Stimulated activated CD4-positive, alpha-beta T cell treated with anti-CD3 and anti-CD28 coated beads, Interleukin-12 subunit alpha, Interleukin-12 subunit beta, amount 100 ng/mL, for 4 hours (primary cell): ENCODE measurements at places on chromosomes 12 and 14.

DNA sequence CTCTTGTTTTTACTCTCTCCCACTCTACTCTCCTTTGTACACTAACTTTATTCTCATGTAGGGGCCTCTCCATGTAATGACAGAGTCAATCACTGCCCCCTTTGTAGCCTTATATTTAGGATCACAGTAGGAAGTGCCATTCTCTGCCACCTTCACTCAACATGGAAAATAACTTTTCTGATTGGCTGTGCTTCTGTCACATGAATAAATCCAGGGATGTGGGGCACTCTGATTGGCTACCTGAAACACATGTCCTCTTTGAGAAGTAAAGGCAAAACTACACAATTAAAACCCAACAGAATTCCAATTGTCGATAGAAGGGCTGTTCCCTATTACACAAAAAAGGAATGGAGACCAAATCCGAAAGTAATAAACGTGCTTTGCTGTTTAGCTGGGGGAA lies at the start of gene RNASE9:
Gene RNASE9, minus strand, starts transcription at position 87 of the 400 bp plus-strand sequence.
- no peak for DNase-seq

DNA sequence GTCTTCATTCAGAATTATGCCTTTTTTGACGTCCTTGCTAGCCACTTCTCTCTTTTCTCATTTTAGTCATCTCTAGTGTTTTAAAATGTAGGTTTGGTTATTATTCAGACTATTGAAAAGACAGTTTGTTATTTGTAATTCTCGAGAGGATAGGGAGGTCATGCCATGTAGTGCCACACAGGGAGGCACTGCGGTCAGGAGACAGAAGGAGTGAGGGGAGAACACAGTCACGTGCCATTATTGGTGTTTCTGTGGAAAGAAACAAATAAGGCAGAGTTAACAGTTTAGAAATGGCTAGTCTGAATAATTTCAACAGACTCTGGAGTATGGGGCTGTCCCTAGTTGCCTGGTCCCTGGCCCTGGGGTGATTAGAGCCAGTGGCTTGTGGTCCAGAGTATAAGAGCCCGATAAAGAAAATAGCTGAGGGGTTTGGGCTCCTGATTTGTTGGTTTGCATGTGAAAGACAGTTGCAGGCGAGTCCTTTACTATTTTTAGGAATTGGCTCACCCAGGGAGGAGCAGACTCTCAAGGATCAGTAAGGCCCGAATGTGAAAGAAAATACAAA lies 278.1 kb upstream of the SEL1L start:
- no peak for DNase-seq

GRCh38 chr12:81245907-81246570 lies 168.2 kb downstream of the ACSS3 start:
- DNase-seq: no peak

GRCh38 chr12:39010406-39010805 lies 105.0 kb upstream of the CPNE8 start:
- DNase-seq: no peak

GRCh38 chr12:24608108-24608507 lies 340.8 kb downstream of the BCAT1 start:
- DNase-seq: no peak

- DNase-seq: no peak
Observed at GRCh38 chr12:132219323-132219722, 75.1 kb downstream of the NOC4L start.

DNA sequence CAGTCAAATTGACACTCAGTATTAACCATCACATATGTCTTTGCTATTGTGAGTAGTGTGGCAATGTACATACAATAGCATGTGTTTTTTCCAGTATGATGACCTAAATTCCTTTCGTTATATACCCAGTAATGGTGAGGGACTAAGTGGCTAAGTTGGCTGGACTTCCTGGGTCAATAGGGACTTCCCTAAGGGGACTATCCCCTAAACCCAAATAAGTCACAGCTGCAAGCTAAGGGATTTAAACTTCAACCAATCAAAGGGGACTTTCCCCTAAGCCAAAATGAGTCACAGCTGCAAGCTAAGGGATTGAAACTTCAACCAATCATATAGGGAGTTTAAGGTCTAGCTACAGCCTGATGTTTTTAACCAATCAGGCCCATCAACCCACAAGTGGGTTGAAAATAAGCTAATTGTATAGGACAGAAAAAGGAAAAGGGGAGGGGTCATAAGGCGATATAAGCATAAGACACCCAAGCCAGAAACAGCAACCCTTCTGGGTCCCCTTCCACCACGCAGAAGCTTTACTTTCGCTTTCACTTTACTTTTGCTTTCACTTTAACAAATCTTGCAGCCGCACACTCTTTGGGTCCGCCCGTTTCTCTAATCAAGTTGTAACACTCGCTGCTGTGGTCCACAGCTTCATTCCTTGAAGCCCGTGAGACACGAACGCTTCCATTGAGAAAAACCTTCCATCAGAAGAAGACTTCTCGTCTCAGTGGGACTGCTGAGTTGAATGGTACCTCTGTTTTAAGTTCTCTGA lies 404.4 kb downstream of the FLRT2 start:
- DNase-seq: peak; percentile 28

DNA sequence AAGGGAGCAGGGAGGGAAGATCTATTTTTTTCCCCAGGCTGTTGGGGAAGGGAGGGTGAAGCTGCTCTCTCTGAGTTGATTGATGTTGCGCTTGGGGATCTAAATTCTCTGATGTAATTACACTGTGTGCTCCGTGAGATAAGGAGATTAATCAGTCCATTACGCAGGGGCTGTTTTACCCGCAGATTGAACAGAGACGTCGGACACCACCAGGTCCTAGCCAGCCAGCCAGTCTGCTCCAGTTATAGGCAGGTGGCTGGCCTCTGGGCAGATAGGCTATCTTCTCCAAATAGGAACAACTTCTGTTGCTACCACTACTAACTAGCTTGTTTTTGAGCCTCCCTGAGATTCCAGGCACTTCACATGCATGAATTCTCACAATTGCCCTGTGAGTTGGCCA lies 91.1 kb downstream of the SRRM4 start:
- DNase-seq: no peak

GRCh38 chr12:72523754-72524153 lies 251.6 kb downstream of the TRHDE start:
- DNase-seq: no peak

DNA sequence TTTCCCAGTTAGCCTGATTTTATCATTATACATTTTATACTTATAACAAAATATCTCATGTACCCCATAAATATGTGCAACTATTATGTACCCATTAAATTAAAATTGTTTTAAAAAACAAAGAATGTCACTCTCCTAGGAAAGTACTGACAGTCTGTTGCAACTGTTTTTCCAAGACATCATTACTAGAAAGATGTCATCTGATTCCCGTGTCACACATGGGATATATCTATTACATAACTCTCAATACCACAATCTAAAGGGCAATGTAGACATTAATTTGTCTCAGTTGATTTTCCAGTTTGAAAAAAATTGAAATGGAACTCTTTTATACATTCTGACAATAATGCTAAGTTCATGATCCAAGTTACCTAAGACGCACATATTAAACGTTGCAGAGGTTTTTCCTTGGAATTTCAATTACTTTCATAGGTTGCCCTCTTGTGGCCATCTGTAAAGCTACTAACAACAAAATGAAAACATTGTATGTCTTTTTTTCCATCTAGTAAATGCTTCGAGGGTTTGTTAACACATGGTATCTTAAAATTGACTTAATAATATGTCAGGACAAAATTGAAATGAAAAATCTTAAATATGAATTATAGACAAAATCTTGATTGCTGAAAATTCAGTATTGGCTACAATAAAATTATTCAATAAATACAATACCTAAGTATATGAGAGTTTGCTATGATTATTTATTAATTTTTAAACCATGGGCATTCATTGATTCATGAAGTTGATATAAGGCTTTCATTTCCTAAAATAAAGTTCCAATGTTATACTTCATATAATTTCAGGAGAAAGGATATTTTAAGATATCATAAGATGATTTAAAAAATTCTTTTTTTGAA lies 131.6 kb downstream of the PPFIA2 start:
- DNase-seq: no peak

- no peak for DNase-seq
Observed at GRCh38 chr14:105436891-105437722, 17.5 kb downstream of the MTA1 start.

DNA sequence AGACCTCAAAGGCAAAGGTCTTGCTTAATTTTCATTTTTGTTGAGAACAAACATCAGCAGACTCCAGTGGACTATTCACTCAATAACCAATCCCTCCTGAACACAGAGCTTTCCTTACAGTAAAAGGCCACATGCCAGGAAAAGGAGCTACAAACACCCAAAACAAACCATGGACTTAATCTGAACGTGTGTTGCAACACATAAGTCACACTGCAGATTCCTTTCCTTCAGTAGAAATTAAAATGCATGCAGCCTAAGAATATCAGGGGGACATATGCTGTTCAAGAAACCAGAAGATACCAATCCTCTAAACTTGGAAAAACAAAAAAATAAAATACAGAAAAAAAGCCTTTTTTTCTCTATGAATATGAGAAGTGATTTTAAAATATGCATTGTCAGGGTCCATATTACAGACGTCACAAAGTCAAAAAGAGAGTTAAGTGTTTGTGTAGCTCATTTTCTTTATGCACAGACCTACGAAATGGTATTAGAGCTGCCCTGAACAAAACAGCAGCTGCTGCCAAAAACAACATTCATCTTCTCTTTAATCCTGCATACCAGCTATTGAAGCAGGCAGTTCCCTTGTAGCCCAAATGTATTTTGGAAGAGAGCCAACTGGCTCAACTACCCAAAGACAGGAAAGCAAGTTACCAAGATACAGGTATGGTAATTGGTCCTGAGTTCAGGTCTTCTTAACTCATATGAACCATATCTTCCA lies 26.2 kb downstream of the KITLG start:
- DNase-seq: no peak

DNA sequence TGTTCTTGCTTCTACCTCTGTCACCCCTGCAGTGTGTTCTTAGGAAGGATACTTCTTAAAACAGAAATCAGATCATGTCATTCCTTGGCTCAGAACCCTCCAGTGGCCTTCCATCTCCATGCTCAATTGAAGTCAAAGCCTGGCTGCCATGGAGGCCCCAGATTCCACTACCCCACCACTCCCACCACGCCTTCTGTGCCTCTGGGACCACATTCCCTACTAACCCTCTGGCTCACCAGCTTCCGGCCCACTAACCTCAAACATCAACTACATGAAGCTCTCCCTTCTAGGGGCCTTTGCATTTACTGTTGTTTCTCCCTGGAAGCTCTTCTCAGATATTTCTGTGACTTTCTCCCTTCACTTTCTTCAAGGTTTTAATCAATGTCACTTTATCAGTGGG lies 76.1 kb upstream of the REP15 start:
- no peak for DNase-seq

DNA sequence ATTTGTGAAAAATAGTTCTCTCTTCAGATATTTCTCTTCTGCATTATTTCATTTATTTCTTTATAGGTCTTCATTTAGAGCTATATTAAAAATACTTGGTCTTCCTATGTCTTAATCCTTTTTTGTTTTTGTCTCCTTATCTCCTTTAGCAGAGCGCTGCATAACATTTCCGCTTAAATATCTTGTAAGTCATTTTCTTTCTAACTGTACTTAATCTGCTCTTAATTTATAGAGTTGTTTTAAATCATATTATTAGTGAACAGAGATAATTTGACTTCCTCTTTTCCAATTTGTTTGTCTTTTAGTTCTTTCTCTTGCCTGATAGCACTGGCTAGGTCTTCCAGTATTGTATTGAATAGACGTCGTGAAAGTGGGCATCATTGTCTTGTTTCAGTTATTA lies 18.0 kb downstream of the LUM start:
- no peak for DNase-seq
